ENCODE measurements at places on chromosomes 16 and 17. TPM values are rescaled to one million over a fixed set of nuclear protein-coding genes. Genes with fewer than 3 reads are reported as not detected.

CRHR1 gene
- 0.27 TPM for total RNA-seq

NAGS gene
- total RNA-seq: 1.8 TPM

NSF gene
- total RNA-seq: 48.5 TPM

PRAC2 gene
- total RNA-seq: 0.71 TPM

HASPIN gene
- 9.0 TPM for total RNA-seq

KRT39 gene
- total RNA-seq: not detected

VKORC1 gene
- 206 TPM for total RNA-seq

All from SK-MEL-5 (cell line).